ENCODE measurements at places on chromosomes 11 and 22. TPM values are rescaled to one million over a fixed set of nuclear protein-coding genes. Genes with fewer than 3 reads are reported as not detected.

Gene OR51E1
- total RNA-seq = 1.4 TPM

GRCh38 chr11:102824556-102824955, 18.9 kb downstream of the MMP3 start:
- H3K4me1 ChIP-seq = no peaks in the 10 kb centered on the region
- H3K27me3 ChIP-seq = no peaks in the 10 kb centered on the region
- DNase-seq = no peak

DNA sequence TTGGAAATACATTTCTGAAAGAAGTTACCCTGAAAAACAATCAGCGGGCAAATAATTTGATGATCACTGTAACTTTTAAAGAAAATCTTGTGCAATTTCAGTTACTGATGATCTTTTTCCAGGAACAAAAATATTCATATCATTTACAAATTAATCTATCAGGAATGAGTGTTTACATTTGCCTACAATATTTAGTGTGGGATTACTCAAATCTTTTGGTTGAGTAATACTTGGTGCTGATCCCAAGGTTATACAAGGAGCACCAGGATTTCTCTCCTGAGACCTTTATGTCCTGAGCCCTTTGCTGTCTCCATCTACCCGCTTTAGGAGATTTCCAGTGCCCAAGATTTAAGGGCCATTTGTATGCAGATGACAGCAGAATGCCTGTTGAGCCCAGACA, 116.1 kb downstream of the ATXN10 start:
- H3K4me3 ChIP-seq = no peak overlapping the region
- H3K36me3 ChIP-seq = no peaks in the 10 kb centered on the region
- peaks cover 15% of the 10 kb centered on the region for H3K4me1 ChIP-seq
- no peak for DNase-seq
- no peaks in the 10 kb centered on the region for H3K27me3 ChIP-seq

DNA sequence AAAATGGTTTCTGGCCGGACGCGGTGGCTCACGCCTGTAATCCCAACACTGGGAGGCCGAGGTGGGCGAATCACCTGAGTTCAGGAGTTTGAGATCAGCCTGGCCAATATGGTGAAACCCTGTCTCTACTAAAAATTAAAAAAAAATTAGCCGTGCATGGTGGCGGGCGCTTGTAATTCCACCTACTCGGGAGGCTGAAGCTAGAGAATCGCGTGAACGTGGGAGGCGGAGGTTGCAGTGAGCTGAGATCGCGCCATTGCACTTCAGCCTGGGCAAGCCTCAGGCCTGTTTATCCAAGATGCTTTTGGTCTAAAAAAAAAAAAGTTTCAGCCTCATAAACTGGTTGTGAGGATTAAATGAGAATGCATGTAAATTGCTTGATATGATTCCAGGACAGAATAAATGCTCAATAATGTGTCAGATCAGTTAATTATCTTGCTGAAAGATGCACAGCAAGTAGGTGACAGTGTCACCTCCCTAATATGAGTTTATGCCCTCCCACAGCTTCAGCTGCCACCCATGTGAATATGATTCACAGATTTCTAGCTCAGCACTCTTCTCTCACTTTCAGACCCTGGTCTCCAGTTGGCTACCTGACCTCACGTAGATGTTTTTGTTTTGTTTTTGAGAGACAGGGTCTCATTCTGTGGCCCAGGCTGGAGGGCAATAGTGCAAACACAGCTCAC, 1.1 kb upstream of the ALG8 start:
- H3K36me3 ChIP-seq = no peaks in the 10 kb centered on the region
- peaks cover 15% of the 10 kb centered on the region for H3K4me1 ChIP-seq
- H3K27me3 ChIP-seq = no peaks in the 10 kb centered on the region
- H3K4me3 ChIP-seq = peak overlapping the region; percentile 69

DNA sequence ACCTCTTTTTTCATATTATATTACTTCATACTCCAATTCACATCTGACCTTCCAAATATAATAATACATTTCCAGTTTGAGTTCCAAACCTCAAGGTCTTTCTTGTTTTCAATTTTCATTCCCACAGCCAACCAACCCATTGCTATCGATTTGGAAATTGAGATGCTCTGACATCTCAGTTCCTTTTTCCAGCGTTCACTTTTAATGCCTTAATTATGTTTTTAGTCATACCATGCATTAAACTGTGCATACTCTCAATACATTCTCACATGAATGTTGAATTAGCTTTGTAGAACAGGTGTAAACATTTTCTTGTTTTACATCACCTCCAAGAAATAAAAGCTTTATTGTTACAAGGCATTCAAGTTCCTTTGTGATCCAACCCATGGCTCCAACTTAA, 294.2 kb upstream of the ANO3 start:
- H3K4me3 ChIP-seq = no peak overlapping the region
- no peaks in the 10 kb centered on the region for H3K27me3 ChIP-seq
- no peaks in the 10 kb centered on the region for H3K36me3 ChIP-seq
- no peak overlapping the region for H3K27ac ChIP-seq
- no peak for DNase-seq

Data from sigmoid colon (tissue), 7 donors.